AML-193 (cell line): ENCODE measurements at places on chromosomes 13 and 19.

GRCh38 chr19:13906521-13906904 lies 512 bp downstream of the CC2D1A start:
- no peak for DNase-seq

- DNase-seq = no peak
Measured at GRCh38 chr13:81153478-81153877, 812.6 kb upstream of the SPRY2 start.

GRCh38 chr13:19586904-19587634 lies 25.7 kb upstream of the TPTE2 start:
- peak; percentile 90 for DNase-seq

DNA sequence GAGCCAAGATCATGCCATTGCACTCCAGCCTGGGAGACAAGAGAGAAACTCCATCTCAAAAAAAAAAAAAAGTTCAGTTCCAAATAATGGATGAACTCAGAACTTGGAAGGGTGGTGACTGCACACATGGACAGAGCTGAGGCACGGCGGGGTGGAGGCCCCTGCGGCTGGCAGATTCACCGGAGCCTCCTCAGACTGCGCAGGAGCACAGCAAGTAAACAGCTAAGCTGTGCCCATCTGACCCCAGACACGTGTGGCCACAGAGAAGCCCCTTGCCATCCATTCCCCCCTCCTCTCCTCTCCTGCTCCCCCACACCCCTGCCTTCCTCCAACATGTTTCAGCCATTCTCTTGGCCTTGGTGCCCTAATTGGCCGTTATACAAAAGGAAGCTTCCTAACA lies 15.6 kb upstream of the PROZ start:
- no peak for DNase-seq

DNA sequence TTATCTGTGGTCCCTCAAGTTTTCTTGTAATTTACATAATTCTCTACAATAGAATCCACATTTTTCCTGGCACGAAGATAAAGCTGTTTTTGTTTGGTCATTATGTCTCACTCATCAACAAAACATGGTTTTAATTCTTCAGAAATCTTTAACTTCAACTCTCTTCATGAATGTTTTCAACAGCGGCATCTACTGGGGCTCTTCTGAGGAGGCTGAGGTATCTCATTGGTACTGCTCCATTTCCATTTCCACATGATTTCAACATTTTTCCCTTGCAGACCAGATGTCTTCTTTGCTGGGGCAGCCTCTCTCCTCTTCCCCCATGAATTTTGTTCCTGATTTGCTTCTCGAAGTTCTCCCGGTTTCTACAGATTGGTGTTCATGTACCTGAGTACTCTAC lies 5.8 kb upstream of the KBTBD7 start:
- no peak for DNase-seq

DNA sequence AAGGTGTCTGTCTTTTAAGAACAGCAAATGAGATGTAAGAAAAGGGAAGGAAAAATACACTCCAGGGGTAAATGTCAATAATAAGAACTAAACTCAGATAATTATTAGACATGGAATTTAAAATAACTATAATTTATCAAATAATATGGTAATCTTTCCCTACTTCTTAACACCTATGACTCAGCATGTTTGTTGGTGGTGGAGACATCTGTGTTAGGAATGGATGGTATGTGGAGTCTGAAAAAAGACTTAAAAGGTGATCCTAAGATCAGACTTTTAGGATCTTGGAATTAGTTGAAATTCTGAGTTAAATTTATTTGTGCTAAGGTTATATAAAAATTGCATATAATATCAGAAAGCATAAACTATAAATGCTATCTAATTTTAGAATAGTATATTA lies 915.1 kb downstream of the SLITRK5 start:
- DNase-seq = no peak

DNA sequence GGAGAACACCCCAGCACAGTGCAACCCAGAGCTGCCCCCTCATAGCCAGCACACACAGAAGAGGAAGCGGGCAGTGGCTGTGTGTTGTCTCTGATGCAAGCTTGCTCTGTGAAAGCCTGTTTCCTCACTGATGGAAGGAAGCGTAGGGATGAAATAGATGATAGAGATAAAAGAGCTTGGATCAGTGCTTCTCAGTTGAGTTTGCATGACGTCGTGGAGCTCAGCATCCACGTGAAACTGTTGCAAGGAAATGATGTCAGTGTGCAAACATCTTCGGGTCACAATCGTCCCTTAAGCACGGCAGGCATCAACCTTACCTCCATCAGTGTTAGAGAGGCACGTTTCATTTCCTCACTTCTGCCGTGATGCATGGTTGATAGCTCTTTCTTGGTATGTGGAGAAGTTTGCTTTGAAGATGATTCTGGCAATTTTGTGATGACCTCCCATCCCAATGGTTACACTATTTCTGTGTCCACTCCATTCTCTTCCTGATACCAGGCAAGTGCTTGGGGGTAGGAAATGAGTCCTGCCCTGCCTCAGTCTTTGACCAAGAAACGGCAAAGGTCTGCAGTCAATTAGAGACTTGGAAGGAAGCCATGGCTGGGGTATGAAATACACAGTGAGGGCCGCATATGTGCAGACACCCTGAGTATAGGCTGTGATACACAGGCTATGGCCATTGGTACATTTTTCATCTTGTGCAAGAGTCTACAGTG lies 183.0 kb downstream of the ZNF536 start:
- DNase-seq = no peak

GRCh38 chr19:55160986-55161365 lies 3.4 kb upstream of the TNNI3 start:
- DNase-seq = no peak

GRCh38 chr13:99585609-99586008 lies 84.3 kb downstream of the TM9SF2 start:
- DNase-seq = no peak

DNA sequence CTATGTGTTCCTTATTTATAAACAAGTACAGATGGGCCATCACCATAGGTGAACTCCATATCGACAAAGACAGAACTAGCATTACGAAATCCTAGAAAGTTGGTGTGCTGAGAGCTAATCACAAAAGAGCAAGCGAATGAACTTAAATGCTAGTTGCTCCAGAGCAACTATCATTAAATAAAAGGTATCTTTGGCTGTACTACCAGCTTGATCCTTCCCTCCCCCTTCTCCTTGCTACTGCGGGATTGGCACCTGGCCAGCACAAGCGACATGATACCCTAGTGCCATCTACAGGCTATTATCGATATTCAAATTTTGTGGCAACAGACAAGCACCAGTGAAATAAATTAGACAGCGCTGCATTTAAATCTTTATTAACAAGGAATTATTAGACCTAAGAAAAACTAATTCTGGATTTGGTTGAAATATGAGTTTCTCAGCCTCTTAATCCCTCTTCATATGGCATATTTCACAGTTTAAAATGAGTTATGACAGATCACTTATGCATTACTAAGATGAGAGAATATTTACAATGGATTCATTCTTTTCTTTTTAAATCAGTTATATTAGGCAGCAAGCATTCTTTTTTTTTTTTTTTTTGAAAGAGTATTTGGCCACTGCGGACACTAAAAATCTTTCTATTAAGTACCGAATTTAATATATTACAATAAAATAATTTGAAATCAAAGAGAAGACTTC lies 5.8 kb downstream of the PCDH9 start:
- peak; percentile 74 for DNase-seq

DNA sequence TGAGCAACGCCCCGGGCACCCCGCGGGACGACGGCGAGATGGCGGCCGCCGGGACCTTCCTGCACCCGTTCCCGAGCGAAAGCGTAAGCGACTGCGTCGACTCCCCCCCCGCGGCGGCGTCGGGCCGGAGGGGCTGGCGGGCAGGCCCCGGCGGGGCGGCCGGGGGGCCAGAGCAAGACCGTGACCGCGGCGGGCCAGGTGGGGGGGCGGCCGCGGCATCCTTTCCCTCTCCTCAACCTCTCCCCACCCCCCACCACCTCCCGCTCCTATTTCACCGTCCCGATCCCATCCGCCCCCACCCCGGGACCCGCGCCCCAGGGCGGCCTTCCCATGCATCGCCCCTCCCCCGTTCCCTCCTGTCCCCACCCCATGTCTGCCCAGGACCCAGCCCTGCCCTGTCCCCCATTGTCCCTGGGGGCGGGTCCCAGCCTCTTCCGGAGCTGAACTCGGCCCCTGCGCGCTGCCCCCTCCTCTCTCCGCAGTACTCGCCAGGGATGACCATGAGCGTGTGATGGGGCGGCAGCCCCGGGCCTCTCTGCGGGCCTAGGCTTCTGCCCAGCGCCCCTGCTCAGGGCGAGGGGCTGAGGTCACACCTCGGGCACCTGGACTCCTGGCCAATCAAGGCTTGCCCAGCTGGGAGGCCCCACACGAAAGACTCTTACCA lies 4.1 kb downstream of the ISYNA1 start:
- DNase-seq = no peak

GRCh38 chr13:109412283-109412901 lies 374.0 kb downstream of the IRS2 start:
- DNase-seq = no peak

GRCh38 chr13:27276188-27276587 lies 5.6 kb downstream of the RASL11A start:
- DNase-seq = no peak
